ENCODE measurements at places on chromosomes 2 and 18. TPM values are rescaled to one million over a fixed set of nuclear protein-coding genes. Genes with fewer than 3 reads are reported as not detected.

DNA sequence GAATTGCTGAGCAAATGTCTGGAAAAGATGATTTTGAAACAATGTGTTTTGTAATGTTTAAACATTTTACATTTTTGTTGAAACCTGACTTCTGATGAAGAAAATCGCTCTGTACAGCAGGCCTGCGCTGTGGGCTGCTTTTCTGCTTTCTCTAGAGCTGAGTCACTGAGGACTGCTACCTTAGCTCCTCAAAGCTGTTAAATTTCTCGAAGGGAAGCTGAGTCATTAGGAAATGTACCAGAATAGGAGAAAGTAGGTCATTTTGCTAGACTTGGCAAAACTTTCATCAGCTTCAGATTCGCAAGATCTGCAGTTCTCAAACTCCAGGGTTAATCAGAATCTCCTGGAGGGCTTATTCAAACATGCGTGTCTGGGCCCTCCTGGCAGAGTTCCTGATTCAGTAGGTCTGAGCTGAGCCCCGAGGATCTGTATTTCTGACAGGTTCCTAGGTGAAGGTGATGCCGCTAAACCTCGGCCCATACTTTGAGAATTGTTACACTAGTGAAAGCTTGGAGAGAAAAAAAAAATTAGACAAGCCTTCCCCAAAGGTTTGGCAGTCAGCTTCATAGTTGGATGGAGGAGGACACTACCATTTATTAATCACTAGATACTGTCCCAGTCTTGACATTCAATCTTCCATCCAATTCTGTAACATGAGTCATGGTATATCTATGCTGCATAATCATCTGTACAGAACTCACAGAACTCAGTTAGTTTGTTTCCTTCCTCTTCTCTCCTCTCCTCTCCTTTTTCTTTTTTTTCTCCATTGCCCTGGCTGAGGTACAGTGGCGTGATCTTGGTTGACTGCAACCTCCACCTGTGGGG is 297.6 kb downstream of the PARD3B start:
- H3K4me1 ChIP-seq = peaks cover 5% of the 10 kb centered on the region
- no peak overlapping the region for H3K4me3 ChIP-seq
- H3K36me3 ChIP-seq = no peaks in the 10 kb centered on the region
- H3K27me3 ChIP-seq = no peaks in the 10 kb centered on the region

- peaks cover 53% of the 10 kb centered on the region for H3K4me1 ChIP-seq
- H3K4me3 ChIP-seq = peak overlapping the region; percentile 81
- H3K27me3 ChIP-seq = no peaks in the 10 kb centered on the region
Observed at GRCh38 chr2:143132355-143132754, 3.1 kb downstream of the ARHGAP15 start.

GRCh38 chr2:176581557-176582165 is 312.4 kb downstream of the MTX2 start:
- peaks cover 5% of the 10 kb centered on the region for H3K4me1 ChIP-seq
- H3K4me3 ChIP-seq = no peak overlapping the region
- peaks cover 31% of the 10 kb centered on the region for H3K27me3 ChIP-seq
- no peak overlapping the region for H3K27ac ChIP-seq
- no peak for DNase-seq

GRCh38 chr2:241074901-241075540 is 27.1 kb downstream of the MTERF4 start:
- DNase-seq = no peak
- H3K27me3 ChIP-seq = no peaks in the 10 kb centered on the region
- H3K4me1 ChIP-seq = peaks cover 2% of the 10 kb centered on the region
- no peaks in the 10 kb centered on the region for H3K36me3 ChIP-seq
- H3K27ac ChIP-seq = no peak overlapping the region
- no peak overlapping the region for H3K4me3 ChIP-seq

GRCh38 chr18:3675446-3675845 is 225.5 kb downstream of the TGIF1 start:
- H3K4me3 ChIP-seq = no peak overlapping the region
- H3K27ac ChIP-seq = no peak overlapping the region
- no peaks in the 10 kb centered on the region for H3K36me3 ChIP-seq
- no peak for DNase-seq
- peaks cover 9% of the 10 kb centered on the region for H3K27me3 ChIP-seq

DNA sequence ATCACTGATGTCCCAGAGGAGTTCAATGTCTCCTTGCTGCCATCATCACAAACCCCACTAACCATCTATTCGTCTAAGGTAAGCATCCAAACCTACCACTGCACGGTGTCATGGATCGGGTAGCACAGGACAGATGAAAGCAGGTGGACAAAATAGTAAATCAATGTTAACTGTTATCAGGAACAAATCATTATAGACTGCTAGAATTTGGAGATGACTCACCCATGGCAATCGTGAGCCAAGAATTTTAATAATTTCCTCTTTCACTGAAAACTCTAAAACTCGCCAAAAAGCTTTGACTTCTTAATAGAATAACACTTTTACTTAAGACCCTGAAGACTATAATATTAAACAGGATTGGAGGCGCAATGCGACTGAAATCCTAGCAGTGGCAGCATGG is 33.7 kb upstream of the BZW1 start:
- no peaks in the 10 kb centered on the region for H3K36me3 ChIP-seq
- H3K4me3 ChIP-seq = no peak overlapping the region
- H3K27ac ChIP-seq = no peak overlapping the region
- no peaks in the 10 kb centered on the region for H3K27me3 ChIP-seq

GRCh38 chr2:49004036-49004626 is 150.2 kb downstream of the FSHR start:
- no peaks in the 10 kb centered on the region for H3K27me3 ChIP-seq
- H3K27ac ChIP-seq = no peak overlapping the region
- no peaks in the 10 kb centered on the region for H3K36me3 ChIP-seq

- peak overlapping the region; percentile 1 for H3K4me3 ChIP-seq
- peak; percentile 17 for DNase-seq
- peaks cover 6% of the 10 kb centered on the region for H3K27me3 ChIP-seq
- H3K4me1 ChIP-seq = peaks cover 12% of the 10 kb centered on the region
Observed at GRCh38 chr2:187586011-187586641, 31.9 kb upstream of the TFPI start.

DNA sequence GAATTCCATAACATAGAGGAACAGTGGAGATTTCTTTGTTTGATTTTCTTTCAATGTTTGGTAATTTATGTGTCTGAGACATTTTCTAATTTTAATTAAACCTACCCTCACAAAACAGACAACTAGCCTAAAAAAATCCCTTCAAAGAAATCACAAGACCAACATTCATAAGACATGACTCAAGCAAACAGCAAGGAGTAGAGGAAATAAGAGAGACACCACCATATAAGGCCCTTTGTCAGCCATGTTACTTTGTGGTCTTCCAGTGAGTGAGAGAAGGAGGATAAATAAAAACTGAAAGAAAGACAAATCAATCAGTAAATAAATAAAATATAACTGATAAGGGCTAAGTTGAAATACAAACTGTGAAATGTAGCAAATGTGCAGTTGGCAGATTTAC is 830.8 kb upstream of the SLC39A10 start:
- H3K27ac ChIP-seq = no peak overlapping the region
- H3K4me3 ChIP-seq = no peak overlapping the region
- no peaks in the 10 kb centered on the region for H3K27me3 ChIP-seq

- no peaks in the 10 kb centered on the region for H3K36me3 ChIP-seq
- H3K4me3 ChIP-seq = no peak overlapping the region
- no peak overlapping the region for H3K27ac ChIP-seq
- H3K27me3 ChIP-seq = peaks cover 7% of the 10 kb centered on the region
Observed at GRCh38 chr2:29241341-29241740, 126.1 kb downstream of the CLIP4 start.

DNA sequence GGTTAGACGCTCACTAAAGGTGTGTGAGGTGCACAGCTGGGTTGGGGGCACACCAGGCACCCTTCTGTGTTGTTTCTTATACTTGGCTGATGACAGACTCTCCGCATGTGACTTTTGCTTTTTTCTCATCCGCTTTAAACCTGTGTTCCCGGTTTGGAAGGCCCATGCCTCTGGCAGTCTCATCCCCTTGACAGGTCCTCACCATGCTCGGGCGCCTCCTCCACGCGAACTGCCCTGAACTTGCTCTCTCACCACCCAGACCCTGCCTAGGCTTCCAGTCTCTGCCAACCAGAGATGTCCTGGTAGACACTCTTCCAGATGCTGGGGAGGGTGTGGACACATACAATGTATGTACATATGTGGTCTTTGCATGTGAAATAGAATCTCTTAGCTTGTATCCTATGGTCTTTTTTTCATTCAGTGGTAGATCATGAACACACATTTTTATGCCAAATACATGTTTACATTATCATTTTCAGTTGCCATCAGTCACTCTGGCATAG is 79.8 kb downstream of the LIMS1 start:
- peak overlapping the region; percentile 76 for H3K27ac ChIP-seq
- no peak for DNase-seq
- no peaks in the 10 kb centered on the region for H3K36me3 ChIP-seq

GRCh38 chr2:236749346-236749745 is 179.7 kb downstream of the ACKR3 start:
- no peaks in the 10 kb centered on the region for H3K36me3 ChIP-seq
- H3K4me1 ChIP-seq = no peaks in the 10 kb centered on the region
- no peak overlapping the region for H3K4me3 ChIP-seq
- peaks cover 5% of the 10 kb centered on the region for H3K27me3 ChIP-seq

DNA sequence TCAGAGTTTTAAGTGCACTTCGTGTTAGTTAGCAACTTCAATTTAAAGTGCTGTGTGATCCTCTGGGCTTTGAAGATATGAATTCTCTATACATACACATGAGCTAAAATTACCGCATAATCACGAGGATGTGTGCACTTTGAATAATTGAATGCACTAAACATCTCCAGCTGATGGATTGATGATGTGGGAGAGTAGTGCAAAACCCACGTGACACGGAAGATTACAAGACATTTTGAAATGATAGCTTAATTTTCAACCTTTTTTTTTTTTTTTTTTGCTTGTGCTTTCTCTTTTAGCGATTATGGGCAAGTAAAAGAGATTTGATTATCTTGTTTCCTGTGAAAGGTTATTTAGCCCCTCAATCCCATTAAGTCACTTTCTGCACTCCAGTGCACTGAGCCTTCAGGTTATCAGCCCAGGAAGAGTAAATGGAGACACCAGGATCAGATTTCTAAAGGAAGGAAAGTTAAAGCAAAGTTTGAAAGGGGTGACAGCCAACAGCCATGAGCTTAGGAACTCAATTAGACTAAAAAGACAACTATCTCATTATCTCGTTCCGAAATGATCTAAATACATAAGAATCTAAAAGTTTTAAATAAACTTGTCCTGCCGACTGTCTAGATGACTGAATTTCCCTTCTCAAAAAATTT is 81.6 kb downstream of the CDK15 start:
- H3K36me3 ChIP-seq = no peaks in the 10 kb centered on the region
- DNase-seq = no peak
- no peak overlapping the region for H3K4me3 ChIP-seq
- no peak overlapping the region for H3K27ac ChIP-seq

- peaks cover 26% of the 10 kb centered on the region for H3K36me3 ChIP-seq
- no peak for DNase-seq
- H3K27me3 ChIP-seq = no peaks in the 10 kb centered on the region
- peaks cover 28% of the 10 kb centered on the region for H3K4me1 ChIP-seq
- peak overlapping the region; percentile 85 for H3K27ac ChIP-seq
- H3K4me3 ChIP-seq = no peak overlapping the region
Observed at GRCh38 chr2:97759727-97760407, 46.5 kb downstream of the ZAP70 start.

GRCh38 chr2:75079575-75079974 is 119.7 kb downstream of the TACR1 start:
- H3K4me3 ChIP-seq = no peak overlapping the region
- no peaks in the 10 kb centered on the region for H3K27me3 ChIP-seq
- no peaks in the 10 kb centered on the region for H3K4me1 ChIP-seq
- no peak overlapping the region for H3K27ac ChIP-seq
- H3K36me3 ChIP-seq = no peaks in the 10 kb centered on the region
- DNase-seq = no peak

- no peak overlapping the region for H3K27ac ChIP-seq
- no peaks in the 10 kb centered on the region for H3K4me1 ChIP-seq
- H3K27me3 ChIP-seq = peaks cover 4% of the 10 kb centered on the region
- no peak for DNase-seq
Observed at GRCh38 chr2:129439406-129440302, 539.8 kb upstream of the RAB6C start.

GRCh38 chr2:71069376-71069775 is 928 bp downstream of the NAGK start:
- H3K27me3 ChIP-seq = no peaks in the 10 kb centered on the region
- no peak for DNase-seq
- peak overlapping the region; percentile 98 for H3K27ac ChIP-seq

Gene ACADL
- not detected for total RNA-seq

Gene G6PC2
- total RNA-seq = not detected

Gene HOXD11
- total RNA-seq = not detected

Gene RGPD4
- 0.07 TPM for total RNA-seq

Gene SUMO1
- total RNA-seq = 114 TPM

Gene KYNU
- total RNA-seq = not detected

Gene SLC4A3
- total RNA-seq = not detected

Gene CABYR
- 2.1 TPM for total RNA-seq

Gene ACVR1
- total RNA-seq = 10.1 TPM

Measured in activated CD8-positive, alpha-beta T cell treated with anti-CD3 and anti-CD28 coated beads for 36 hours (primary cell).